ENCODE measurements at places on chromosomes 12 and 14.
A peak's percentile ranks its signal among the peaks of the same experiment; 100 is the strongest.

DNA sequence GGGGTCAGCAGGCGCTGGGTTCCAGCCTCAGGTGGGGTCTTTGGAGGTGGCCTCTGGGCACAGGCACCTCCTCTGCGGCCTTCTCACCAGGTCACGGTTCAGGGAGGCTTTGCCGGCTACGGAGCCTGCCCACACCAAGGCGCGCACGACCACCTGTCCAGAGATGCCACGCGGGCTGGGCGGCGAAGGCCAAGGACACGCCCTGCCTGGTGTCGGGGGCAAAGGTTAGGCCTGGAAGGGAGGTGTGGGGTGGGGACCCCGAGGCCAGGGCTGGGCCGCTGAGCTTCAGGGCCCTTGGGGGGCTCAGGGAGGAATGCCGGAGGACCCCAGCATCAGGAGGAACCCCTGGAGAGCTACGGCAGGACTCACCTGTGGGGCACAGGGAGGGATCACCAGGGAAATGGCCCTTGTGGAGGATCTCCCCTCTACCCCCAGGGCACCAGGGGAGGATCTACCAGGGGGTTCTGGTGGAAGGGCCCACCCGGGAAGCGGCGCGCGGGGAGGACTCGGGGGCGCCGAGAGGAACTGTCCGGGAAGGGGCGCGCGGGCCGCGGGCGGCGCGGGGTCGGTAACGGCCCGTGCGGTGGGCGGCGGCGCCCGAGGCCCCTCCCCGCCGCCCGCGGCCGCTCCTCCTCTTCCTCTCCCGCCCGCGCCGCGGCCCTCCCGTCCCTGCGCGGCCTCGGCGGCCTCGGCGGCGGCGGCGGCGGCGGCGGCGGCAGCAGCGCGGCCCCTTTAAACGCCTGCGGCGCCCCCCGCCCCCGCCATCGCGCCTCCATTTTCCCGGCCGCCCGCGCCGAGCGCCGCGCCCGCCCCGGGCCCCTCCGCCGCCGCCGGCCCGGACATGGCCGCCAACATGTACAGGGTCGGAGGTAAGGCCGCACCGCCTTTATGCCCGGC, at the start of gene MTA1:
TSS of gene MTA1 (plus strand) at position 633 of the 897 bp plus-strand sequence. CDS start at position 842, 209 bp downstream.
- DNase-seq, result no peak

- no peak for DNase-seq
Measured at GRCh38 chr12:67727702-67728666, 79.4 kb downstream of the DYRK2 start.

DNA sequence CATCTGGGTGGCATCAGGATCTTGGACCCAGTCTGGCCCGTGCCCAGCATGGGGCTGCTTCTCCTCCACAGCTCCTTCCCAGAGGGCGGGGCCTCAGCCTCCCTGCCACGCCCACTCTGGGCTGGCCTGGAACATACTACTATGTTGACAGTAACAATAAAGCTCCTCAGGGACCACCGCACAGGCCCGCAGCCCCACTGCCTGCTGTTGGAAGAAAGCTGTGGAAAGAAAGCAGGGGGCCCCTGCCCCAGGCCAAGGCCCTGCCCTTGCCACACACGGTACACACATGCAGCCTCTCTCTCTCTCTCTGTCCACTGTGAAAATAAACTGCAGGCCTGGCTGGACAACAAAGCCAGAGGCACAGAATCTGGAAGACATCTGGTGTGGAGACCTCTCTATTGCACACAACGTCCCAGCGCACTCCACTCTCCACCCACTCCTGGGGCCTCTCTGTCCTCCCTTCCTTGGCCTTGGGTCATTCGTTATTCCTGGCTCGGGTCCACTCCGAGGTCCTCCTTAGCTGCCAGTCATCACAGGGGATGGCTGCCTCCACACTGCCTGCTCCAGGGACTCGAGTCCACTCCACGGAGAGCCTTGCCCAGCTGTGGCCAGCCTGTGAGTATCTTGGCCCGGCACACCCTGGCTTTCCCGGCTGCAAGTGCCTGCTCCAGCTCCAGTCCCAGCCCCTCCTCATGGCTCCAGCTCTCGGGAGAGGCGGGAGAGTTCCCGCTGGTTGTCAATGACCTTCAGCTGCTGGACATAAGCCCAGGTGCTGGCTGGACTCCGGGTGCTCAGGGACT, 11.8 kb upstream of the ENDOU start:
- DNase-seq, result no peak

- peak; percentile 19 for DNase-seq
Measured at GRCh38 chr14:63840981-63841380, 11.8 kb upstream of the SYNE2 start.

GRCh38 chr14:32835924-32836323, 102.8 kb upstream of the NPAS3 start:
- no peak for DNase-seq

GRCh38 chr12:67909091-67909531, 80.1 kb upstream of the IFNG-AS1 start:
- DNase-seq, result no peak

DNA sequence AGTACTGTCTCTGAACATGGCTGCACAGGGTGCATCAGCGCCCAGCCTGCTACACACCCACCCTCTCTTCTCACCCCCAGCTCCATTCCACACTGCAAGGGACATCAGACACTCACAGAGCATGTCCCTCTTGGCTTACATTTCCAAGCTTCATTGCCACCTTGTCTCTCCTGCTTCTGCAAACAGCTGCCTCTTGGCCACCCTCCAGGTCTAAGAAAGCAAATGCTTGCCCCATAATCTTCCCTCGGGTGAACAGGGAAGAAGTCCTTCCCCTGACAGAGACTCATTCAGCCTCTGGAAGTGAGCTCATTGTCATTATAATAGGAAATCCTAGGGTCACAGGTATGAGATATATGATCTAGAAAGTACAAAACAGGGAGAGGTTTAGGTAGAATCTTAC, 505.2 kb downstream of the RMST start:
- DNase-seq, result no peak

GRCh38 chr12:14601692-14602478, 34.2 kb upstream of the PLBD1 start:
- DNase-seq, result no peak

DNA sequence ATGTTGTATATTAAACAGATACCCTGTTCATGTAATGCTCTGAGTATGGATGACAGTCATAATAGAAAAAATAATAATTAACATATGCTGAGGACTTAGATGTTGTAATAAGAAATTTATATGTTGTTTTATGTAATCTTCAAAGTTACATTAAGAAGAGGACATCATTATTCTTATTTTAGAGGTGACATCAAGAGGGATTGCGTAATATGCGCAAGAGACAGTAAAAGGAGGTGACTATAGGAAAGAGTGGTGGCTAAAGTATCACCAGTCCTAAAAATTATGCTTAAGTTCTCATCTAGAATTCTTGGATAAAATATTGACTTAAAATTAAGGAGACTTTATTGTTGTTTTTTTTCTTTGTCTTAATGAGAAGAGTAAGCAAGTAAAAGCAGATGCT, 323.9 kb downstream of the KCNC2 start:
- DNase-seq, result no peak
